ENCODE measurements at places on chromosomes 13 and 19.

GRCh38 chr13:92196591-92197256, 798.3 kb downstream of the GPC5 start:
- no peaks in the 10 kb centered on the region for H3K36me3 ChIP-seq
- H3K4me3 ChIP-seq = no peak overlapping the region
- H3K27ac ChIP-seq = no peak overlapping the region
- no peak for DNase-seq
- no peaks in the 10 kb centered on the region for H3K4me1 ChIP-seq

- DNase-seq = no peak
- H3K4me1 ChIP-seq = peaks cover 48% of the 10 kb centered on the region
- H3K4me3 ChIP-seq = no peak overlapping the region
These were observed 52.8 kb downstream of the GATAD2A start for GRCh38 chr19:19458110-19458816.

DNA sequence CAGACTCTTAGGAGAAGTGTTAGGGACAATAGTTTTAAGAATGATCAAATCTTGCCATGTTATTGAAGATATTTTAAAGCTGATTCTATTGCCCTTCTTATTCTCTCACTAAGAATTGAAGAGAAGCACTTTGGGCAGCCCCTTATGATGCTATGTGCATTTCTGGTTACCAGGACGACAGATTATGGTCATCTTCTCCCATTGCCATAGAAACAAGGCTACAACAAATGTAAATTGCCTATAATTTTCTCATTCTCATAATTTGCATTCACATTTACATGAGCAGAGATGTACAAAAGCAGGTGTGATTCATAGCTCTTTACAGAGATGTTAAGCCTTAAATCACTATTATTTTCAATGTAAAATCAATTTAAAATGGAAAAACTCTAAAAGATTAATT, 137.3 kb upstream of the PCDH9 start:
- DNase-seq = no peak
- H3K27me3 ChIP-seq = no peaks in the 10 kb centered on the region
- H3K4me3 ChIP-seq = no peak overlapping the region
- H3K36me3 ChIP-seq = no peaks in the 10 kb centered on the region
- H3K27ac ChIP-seq = no peak overlapping the region
- H3K4me1 ChIP-seq = no peaks in the 10 kb centered on the region

DNA sequence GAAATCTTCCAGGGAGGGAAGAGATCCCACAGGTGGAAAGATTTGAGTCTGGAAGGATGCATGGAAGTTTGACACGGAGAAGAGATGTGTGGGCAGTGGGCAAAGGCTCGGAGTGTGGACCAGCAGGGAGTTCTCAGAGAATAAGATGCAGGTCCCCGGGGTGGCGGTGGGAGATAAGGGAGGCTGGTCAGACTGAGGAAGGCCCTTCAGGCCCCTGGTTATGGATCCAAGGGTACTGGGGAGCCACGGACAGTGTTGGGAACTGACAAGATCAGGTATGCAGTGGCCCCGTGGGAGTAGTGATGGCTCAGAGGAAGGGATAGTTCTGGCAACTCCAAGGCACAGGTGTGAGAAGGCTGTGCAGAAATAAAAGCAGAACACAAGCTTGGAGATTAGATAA, 2.5 kb downstream of the CAMSAP3 start:
- peaks cover 40% of the 10 kb centered on the region for H3K4me1 ChIP-seq
- no peaks in the 10 kb centered on the region for H3K27me3 ChIP-seq
- no peak overlapping the region for H3K4me3 ChIP-seq
- H3K27ac ChIP-seq = no peak overlapping the region

DNA sequence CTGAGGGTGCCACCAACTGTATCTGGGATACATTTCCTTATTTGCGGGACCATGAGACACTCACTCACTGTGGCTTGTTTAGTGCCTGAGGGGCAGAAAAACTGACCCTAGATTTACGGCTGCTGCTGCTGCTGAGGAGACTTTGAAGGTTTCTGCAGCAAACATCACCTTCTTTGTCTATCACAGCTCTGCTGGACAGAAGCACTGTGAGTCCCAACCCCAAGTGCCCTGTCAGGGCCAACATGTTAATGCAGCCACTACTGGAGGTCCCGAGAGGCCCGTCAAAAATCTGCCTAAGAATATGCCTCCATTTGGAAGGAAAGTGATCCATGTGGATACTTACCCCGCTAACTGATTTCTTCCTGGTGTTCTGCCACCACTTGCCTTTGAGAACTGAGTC, 37.3 kb upstream of the UBL3 start:
- H3K27ac ChIP-seq = no peak overlapping the region
- H3K27me3 ChIP-seq = no peaks in the 10 kb centered on the region
- no peaks in the 10 kb centered on the region for H3K36me3 ChIP-seq
- no peak overlapping the region for H3K4me3 ChIP-seq

DNA sequence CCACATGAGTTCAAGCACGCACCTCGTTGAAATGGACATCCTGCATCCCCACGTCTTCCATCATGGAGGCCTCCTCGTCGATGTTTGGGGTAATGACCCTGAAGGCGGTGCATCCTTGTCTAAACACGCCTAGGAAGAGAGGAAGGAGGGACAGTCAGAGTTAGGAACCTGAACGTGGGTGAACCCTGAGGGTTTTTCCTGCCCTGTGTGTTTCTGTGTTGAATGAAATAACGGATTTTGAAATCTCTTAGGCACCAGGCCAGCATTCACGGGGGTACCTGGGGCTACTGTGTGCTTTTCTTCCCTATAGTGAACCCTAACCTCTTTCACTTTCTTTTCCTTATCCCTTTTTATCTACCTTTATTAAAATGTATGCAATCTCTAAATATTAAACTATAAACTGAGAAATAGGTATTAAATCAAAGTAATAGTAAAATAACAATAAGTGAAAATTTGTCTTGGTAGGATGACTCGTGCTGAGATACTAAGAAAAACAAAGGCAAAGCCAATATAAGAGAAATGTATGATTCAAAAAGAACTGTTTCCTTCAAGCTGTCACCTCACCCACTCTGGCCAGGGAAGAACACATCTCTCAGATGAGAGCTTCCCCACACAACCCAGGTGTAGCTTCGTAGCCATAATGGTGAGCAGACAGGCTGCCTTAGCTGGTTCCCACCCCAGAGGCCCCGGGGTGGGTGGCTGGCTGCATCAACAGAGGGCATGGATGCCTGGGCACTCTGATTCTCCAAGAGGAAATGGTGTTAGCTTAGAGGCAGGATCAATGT, 72.1 kb upstream of the SLC15A1 start:
- H3K27me3 ChIP-seq = no peaks in the 10 kb centered on the region
- H3K4me1 ChIP-seq = peaks cover 61% of the 10 kb centered on the region
- no peaks in the 10 kb centered on the region for H3K36me3 ChIP-seq

GRCh38 chr13:70386919-70387318, 278.7 kb upstream of the KLHL1 start:
- H3K27ac ChIP-seq = no peak overlapping the region
- no peak overlapping the region for H3K4me3 ChIP-seq
- no peak for DNase-seq
- no peaks in the 10 kb centered on the region for H3K36me3 ChIP-seq
- H3K27me3 ChIP-seq = no peaks in the 10 kb centered on the region

DNA sequence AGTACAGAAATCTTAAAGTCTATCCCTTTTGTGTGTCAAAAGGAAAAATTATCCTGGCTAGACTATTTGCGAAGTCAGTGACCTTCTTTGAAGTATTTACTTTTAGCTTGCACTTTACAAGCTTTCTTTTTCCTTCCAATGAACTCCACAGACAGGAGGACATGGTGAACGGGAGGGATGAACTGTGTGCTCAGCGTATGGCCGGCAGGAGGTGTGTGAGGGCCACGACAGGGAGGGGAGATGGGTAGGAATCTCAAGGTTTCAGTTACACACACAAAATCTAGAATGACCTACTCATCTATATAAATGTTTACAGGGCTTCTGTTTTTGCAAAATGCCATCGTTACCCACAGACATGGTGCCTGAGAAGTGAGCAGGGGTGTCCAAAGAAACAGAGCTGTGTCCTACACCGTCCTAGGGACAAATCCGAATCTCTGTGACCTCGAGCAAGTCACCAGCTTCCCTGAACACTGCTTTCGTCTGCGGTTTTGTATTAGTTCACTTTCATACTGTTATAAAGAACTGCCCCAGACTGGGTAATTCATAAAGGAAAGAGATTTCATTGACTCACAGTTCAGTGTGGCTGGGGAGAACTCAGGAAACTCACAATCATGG, 537.2 kb downstream of the LIG4 start:
- H3K36me3 ChIP-seq = no peaks in the 10 kb centered on the region
- no peaks in the 10 kb centered on the region for H3K27me3 ChIP-seq
- no peak overlapping the region for H3K4me3 ChIP-seq
- H3K4me1 ChIP-seq = no peaks in the 10 kb centered on the region
- no peak overlapping the region for H3K27ac ChIP-seq

DNA sequence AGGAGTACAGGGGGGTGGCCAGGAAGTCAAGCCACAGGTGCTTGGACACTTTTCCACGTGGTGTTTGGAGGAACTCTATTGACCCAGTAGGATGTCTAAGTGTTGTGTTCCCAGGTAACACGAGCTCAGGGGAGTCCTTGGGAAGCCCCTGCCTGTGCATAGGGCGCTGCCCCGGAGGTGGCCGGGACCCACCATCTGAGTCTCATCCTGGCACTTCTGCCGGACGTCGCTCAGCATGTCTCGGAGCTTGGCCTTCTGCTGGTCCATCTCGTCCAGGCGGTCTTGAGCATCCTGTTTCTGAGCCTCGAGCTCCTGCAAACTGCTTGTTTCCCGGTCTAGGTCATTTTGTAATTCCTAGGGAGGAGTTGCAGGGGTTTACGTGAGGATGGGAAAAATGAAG, 67.4 kb downstream of the EPS15L1 start:
- no peak for DNase-seq
- no peaks in the 10 kb centered on the region for H3K4me1 ChIP-seq
- no peak overlapping the region for H3K4me3 ChIP-seq
- peaks cover 30% of the 10 kb centered on the region for H3K36me3 ChIP-seq

All from body of pancreas (tissue), 4 donors.